Stimulated activated CD8-positive, alpha-beta memory T cell treated with anti-CD3 and anti-CD28 coated beads, Interleukin-4, amount 100 ng/mL, for 4 hours (primary cell): ENCODE measurements at places on chromosomes 4 and X.
A peak's percentile ranks its signal among the peaks of the same experiment; 100 is the strongest.

DNA sequence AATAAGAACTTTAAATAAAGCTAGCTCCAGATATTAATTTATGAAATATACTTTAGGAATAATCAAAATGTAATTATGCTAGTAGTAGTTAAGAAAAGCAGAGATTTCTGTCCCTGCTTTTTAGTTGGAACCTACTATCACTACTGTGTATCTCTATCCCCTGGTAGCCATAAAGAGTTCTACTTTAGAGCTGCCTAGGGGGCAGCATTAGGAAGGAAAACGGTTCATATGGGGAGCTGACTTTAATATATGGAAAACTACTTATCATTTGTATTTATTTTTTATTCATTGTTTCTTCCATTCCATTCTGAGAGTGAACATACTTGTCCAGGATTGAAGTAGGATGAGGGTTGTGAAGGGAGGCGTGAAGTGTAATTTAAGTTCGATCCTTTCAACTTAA lies 40.9 kb downstream of the CPEB2 start:
- no peak for DNase-seq

DNA sequence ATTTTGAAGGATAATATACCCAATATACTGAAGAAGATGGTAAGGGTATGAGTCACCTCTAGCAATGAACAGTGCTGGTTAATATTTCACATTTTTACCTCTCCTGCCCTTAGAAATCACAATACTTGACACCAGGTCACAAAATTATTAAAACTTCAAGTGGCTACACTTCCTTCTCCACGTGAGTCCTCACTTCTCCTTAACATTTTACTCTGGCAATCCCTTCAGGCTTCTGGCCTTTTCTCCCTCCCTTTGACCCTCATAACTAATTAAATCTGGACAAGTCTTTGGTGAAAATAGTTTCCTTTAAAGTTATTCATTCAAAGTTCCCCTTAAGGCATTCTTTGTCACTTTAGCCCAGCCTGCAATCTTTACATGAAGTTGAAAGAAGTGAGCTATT lies 190.4 kb downstream of the UNC5C start:
- no peak for DNase-seq

GRCh38 chr4:109044431-109044830 lies 258.0 kb downstream of the COL25A1 start:
- DNase-seq, result no peak

GRCh38 chr4:76035141-76035540 lies 729 bp downstream of the CXCL11 start:
- no peak for DNase-seq

DNA sequence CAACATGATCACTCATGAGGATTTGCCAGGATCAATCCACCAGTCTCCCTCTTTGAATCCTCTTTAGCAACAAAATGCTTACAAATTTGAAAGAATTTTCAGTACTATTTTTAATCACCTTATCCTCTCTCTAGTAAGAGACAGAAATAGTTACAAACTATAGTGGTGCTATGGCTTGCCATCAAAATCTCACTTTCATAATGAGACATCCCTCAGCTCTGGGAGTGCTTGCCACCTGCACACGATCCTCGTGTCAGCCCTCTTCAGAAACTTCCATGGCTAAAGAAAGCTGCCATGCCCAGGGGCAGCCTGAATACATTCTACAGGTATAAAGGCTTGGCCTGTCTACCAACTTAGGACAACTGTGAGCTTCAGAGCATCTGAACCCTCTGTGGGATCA lies 5.1 kb upstream of the DHX15 start:
- DNase-seq, result no peak

DNA sequence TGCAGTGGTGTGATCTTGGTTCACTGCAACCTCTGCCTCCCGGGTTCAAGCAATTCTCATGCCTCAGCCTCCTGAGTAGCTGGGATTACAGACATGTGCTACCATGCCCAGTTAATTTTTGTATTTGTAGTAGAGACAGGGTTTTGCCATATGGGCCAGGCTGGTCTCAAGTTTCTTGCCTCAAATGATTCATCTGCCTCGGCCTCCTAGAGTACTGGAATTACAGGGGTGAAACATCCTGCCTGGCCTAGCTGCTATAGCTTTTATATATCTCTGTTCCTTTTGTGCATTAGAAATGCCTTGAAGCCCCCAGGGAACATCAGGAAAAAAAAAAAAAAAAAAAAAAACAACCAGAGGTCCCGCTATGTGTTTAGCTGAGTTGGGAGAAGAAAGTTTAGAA lies 34.8 kb downstream of the UBE2K start:
- no peak for DNase-seq

DNA sequence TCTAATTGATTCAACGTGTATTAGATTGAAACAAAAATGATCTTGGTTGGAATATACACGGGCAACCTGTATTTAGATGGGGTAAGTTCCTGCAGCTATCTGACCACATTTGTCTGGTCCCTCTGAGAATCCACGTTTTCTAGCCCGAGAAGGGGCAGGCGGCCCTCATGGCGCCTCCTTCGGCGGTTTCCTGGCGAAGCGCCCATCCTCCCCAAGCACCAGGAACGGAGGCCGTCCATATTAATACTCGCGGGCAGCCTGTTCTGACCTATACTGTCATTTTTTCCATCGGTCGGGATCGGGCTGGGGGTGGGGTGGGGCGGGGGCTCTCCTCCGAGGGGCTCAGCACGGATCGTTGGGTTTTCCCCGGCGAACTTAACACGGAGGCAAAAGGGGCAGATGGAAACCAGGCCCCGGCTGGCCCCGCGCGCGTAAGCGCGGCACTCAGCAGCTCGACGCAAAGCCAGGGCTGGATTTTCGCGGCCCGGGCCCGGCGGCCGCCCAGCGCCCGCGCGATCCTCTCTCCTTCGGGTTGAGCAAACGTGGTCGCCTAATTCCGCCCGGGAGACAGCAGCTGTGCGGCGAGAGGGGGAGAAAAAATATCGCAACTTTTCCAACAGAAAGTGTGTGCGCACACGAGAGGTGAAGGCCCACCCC lies 77.2 kb upstream of the BCOR start:
- no peak for DNase-seq

DNA sequence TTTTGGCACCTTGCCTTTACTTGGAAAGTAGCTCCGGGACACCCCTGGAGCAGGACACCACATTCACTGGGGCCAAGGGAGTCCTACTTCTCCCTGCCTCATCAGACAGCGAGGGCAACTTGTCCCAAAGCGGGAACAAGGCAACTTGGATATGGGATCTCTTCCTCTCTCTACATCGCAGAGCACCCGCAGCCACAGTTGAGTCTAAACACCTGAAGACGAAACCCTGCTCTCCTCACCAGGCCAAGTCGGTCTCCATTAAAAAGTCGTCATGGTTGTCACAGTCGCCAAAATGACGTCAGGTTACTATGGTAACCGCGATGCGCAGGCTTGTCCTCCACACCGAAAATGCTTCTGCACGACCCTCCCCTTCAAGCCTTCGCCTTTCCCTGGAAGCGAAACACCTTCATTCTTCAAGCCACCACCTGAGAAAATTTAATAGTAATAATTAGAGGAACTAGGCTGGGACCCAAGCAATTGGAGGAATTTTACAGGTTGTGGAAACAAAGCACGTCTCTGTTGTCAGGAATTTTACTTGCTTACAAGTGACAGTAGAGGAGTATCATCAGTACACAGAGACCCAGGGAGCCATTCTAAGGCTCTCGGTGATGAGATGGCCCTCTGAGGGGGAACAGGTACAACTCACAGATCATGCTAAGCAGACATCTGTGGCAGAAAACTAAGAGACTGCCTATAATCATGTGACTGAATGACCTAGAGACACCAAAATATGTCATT lies 30.5 kb upstream of the TCEAL4 start:
- peak; percentile 12 for DNase-seq

GRCh38 chr4:24473309-24473721 lies 111.0 kb downstream of the DHX15 start:
- DNase-seq, result no peak

- DNase-seq, result no peak
Measured at GRCh38 chr4:185774131-185774653, 37.8 kb downstream of the SORBS2 start.

DNA sequence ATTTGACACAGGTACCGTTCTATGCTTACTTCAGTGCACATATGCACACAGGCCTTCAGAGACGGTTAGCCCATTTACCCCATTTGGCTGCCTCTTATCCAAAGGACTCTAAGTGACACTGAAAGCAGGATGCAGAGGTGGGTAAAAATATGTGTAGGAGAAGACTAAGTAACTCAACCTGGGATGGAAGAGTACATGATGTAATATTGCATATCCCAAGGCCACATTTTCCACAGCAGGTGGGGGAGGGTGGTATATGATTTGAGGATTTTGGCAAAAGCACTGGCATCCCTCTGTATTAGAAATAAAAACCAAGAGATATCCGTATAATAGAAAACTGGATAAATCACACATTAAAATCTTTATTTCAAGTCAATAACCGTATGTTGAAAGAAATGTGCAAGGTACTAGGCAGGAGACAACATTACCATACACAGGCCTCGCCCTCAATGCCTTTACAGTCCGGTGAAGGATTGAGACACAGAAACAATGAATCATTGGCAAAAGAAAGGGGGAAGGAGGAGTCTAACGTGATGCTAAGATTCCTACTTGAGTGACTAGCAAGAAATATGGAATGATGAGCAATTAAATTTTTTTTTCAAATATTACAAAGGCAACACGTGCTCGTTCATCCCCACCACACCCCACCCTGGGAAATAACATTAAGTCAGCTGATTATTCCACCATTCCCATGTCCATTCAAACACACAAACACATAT lies 161.0 kb upstream of the RASGEF1B start:
- DNase-seq, result no peak
